SK-N-MC (cell line): ENCODE measurements at places on chromosomes 11 and 22.

GRCh38 chr22:37381489-37381888, 45.8 kb downstream of the ELFN2 start:
- no peak for DNase-seq

DNA sequence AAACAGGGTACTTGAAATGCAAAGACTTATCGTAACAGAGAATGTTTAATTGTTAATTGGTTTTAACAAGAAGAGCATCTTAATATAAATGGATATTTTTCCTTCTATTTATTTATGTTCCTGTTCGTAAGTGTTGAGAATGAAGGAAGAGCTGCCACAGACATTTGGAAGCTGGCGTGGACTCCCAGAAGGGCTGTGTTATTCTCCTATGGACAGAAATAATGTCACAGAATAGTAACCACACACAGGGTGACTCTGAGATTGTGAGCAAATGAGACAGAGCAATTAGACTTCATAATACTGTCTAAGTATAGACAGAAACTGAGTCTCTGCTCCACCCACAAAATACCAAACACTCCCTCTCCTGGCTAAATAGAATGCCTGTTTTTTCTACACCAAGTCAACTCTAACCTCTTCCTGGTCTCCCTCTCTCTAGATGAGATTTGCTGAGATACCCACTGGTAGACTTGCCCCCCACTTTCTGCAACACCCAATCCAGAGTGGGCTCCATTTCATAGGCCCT, 6.1 kb downstream of the APOL3 start:
- no peak for DNase-seq

DNA sequence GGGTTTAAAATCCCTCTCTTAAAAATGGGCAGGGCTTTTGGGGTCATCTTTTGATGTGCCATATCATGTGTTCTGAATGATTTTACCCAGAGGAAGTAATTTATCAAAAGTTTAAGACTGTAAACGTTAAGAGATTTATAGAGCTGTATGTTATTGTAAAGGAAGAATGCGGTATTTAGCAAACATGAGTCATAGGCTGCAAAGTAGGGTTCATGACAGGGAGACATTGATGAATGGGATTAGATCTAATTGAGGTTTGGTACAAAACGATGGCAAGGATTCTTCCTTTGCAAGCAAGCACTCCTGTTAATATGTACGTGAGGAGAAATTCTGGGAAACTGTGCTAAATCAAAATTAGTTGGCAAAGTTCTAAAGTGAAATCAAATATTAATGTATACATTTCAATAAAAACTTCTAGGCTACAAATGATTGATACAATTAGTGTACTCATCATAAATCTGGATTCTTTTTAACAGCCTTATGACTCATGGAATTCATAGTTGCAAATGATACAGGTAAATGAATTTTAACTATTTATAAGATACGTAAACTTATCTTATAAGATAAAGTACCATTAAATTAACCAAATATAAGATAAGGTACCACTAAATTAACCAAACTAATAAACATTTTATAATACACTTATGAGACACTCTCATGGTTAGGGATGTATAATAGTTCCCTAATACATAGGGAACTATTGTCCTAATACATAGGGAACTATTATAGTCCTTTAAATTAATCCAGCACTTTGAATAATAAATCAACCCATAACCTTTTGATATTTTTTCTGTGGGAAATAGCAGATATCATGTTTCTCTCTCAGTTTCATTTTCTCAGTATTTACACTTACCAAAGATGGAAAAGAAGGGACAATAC, 58.4 kb downstream of the KIF18A start:
- DNase-seq: no peak

DNA sequence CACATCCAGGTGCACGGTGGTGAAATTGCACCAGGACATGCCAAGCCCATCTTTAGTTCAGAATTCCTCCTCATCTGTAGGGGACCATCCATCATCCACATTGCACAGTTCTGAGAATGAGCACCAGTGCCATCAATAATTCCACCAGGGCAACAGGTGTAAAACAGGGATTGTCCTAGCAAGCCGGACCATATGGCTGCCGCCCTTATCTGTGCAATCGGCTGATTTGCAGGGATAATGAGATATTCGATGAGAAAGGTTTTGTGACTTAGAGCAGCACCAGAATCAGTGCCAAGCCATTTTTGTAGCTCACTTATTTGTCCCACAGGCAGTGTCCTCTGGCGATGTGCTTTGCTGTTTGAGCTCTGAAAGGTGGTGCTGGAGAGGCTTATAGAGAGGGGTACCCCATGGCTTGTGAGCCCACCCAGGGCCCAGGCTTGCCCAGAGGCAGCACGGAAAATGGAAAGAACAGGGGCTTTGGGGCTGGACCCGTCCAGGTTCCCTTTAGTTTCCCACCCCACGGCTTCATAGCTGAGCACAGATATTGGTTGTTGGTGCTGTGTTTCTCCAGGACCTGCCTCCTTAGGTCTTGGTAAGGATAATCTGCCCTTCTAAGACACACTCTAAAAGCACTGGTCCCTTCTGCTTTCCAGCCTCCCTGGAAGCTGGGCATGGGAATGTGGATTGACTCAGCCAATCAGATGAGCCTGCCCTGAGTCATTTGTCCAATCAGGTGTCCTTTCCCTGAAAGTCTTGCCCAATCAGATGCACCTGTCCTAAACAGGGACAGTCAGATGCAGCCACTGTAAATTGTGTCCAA, 84.0 kb upstream of the SHANK2 start:
- DNase-seq: no peak
